ENCODE measurements at places on chromosomes 6 and 20. TPM values are rescaled to one million over a fixed set of nuclear protein-coding genes. Genes with fewer than 3 reads are reported as not detected.

GRCh38 chr20:59836767-59837166, 96.7 kb downstream of the SYCP2 start:
- H3K4me1 ChIP-seq: peaks cover 10% of the 10 kb centered on the region
- no peak overlapping the region for H3K27ac ChIP-seq
- no peak for DNase-seq
- peaks cover 7% of the 10 kb centered on the region for H3K27me3 ChIP-seq
- no peak overlapping the region for H3K4me3 ChIP-seq

CTCFL gene
- 0.27 TPM for total RNA-seq

GRCh38 chr6:27370391-27370790, 18.2 kb upstream of the ZNF391 start:
- no peaks in the 10 kb centered on the region for H3K36me3 ChIP-seq
- no peaks in the 10 kb centered on the region for H3K4me1 ChIP-seq
- H3K27ac ChIP-seq: no peak overlapping the region
- DNase-seq: no peak
- no peak overlapping the region for H3K4me3 ChIP-seq

DNA sequence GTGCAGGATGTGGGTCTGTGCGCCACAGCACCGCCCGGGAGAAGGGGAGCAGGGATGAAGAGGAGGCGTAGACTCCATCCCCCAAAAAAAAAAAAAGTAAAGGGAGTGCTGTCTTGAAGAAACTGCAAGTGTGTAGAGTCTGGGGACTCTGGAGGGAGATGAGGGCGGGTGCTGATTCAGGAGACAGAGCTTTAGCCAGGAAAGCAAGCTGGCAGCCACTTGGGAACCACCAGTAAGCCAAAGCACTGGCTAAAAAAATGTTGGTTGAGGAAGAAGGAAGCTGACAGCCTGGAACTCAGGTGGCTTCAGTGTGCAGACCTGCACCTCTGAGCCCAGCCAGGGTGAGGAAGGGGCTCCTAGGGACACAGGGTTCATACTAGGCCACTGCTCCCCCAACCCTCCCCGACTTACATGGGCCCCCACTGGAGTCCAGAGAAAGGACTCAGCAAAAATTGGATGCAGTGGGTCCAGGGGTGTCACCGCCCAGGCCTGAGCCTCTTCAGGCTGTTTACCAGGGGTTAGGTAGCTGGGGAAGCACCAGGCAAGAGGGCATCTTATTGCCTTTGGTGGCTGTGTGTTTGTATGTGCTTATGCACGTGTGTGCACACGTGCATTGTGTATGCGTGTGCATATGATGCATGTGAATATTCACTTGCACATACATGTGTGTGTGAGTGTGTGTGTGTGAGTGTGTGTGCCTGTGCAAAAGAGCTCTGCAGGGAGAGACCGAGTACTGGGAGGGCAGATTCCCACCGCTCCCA, 153.5 kb upstream of the MLN start:
- no peak overlapping the region for H3K27ac ChIP-seq
- H3K4me1 ChIP-seq: no peaks in the 10 kb centered on the region
- no peaks in the 10 kb centered on the region for H3K27me3 ChIP-seq
- no peak overlapping the region for H3K4me3 ChIP-seq
- no peak for DNase-seq
- H3K36me3 ChIP-seq: no peaks in the 10 kb centered on the region

DNA sequence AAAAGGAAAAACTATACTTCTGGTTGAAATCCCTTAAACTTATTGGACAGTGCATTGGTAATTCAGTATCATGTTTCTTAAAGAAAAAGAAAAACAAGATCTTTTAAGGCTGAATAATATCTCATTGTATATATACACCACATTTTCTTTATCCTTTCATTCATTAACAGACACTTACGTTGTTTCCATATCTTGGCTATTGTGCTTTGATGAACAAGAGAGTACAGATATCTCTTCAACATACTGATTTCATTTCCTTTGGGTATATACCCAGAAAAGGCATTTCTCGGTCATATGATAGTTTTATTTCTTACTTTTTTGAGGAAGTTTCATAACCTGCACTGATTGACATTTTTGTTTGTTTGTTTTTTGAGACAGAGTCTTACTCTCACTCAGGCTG, 281.5 kb downstream of the SLC35F1 start:
- no peak overlapping the region for H3K4me3 ChIP-seq
- no peak for DNase-seq
- no peaks in the 10 kb centered on the region for H3K36me3 ChIP-seq
- peaks cover 21% of the 10 kb centered on the region for H3K4me1 ChIP-seq

- no peak overlapping the region for H3K4me3 ChIP-seq
- H3K36me3 ChIP-seq: no peaks in the 10 kb centered on the region
- DNase-seq: no peak
- no peaks in the 10 kb centered on the region for H3K27me3 ChIP-seq
Observed at GRCh38 chr6:108353853-108354252, 59.0 kb downstream of the AFG1L start.

DNA sequence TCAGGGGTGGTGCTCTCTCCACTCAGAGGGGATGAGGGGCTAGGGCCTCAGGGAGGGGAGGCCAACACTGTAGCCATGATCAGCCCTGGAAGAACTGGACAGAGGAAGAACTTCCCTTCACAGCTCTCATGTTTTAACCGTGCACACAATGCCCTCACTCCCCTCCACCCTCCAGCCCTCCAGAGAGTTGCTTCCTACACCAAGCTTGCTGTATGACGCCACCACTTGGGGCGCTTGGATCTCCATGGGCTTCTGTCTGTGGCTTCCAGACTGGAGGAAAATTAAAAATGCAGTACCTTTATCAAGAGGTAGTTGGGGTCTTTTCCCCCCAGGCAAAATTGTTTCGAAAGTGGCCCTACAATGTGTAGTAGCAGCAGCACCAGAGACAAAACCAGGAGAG, 48.4 kb downstream of the ARHGAP40 start:
- no peak overlapping the region for H3K27ac ChIP-seq
- peaks cover 5% of the 10 kb centered on the region for H3K4me1 ChIP-seq
- H3K36me3 ChIP-seq: no peaks in the 10 kb centered on the region
- H3K27me3 ChIP-seq: peaks cover 15% of the 10 kb centered on the region

Measured in adrenal gland (tissue), 19 donors.